ENCODE measurements at places on chromosomes 7 and 10.

GRCh38 chr10:14535457-14536130 is 204.9 kb upstream of the FRMD4A start:
- DNase-seq, result no peak

DNA sequence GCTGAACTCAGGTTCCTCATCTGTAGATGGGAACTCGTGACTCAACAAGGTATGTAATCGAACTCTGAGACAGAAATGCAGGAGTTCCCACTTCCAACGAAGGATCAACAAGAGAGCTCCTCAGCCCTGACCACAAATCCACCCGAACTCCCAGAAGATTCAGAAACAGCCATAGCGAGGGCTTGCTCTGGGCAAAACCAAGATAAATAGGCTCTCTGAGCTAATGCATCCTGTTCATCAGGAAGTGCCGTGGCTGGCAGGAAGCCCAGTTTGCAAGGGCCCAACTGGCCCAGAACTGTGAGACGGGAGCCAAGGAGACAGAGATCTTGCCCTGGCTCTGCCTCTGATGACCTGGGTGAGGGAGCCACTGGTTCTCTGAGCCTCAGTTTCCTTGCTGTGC is 141.7 kb upstream of the PFKP start:
- no peak for DNase-seq

- DNase-seq, result no peak
Observed at GRCh38 chr10:97361537-97361901, 27.0 kb upstream of the FRAT2 start.

- DNase-seq, result no peak
Observed at GRCh38 chr7:29459589-29459988, 104.0 kb upstream of the PRR15 start.

- DNase-seq, result peak; percentile 25
Observed at GRCh38 chr10:92695679-92696605, 6.2 kb downstream of the HHEX start.

DNA sequence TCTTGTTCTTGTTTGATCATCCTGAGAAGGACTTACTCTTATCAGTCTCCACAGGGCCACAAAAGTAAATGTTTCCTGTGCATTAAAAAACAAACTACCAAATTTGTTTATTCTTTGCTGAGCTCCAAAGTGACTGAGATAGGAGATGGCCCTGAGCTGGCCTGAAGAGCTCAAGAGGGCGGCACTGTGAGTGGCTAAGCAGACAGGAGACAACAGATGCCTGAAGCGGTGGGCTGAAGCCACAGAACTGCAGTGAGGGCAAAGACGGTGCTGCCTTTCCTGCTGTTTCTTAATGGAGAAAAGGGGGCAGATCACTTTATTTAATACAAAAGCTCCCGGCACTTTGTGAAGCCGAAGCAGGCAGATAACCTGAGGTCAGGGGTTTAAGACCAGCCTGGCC is 379.6 kb downstream of the ARL4A start:
- no peak for DNase-seq

DNA sequence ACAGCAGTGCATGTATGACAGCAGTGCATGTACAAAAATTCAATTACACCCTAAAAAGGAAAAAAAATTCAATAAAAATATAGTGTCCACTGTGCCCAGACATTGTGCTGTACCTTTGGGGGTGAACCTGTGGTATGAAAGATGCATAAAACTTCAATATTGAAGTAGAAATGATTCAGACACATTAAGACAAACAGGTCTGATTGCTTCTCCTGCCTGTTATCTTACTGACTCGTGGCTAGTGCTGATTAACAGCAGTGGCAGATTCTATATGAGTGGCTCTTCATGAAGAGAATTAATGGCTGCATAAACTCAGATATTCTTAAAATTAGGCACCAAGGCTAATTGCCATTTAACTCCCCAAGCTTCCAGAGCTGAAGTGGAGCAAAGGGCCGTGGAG is 37.9 kb downstream of the GATA3 start:
- DNase-seq, result no peak

DNA sequence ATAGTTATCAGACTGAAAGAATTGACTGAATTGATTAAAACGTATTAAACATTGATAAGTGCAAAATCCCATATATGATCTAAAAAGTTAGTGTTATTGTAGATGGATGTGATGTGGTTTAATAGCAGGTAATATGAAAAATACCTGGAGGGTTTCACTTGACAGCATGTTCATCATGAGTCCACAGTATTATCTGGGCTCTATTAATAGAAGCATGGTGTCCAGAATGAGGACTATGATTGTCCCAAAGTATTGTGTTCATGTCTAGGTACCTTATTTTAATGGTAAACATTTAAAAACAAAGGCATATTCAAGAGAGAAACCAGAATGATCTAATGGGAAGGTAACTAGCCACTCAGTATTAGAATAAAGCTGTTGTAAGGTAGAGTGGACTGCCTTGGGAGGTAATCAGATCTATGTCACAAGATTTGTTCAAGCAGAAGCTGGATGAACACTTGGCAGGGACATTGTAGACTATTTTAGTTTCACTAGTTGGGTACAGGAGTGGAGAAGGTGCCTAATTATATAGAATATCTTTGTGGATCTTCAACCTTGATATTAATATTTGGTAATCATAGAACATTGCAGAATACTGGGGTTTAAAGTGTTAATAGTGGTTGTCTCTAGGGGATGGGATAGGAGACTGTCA is 43.5 kb downstream of the MCU start:
- no peak for DNase-seq

DNA sequence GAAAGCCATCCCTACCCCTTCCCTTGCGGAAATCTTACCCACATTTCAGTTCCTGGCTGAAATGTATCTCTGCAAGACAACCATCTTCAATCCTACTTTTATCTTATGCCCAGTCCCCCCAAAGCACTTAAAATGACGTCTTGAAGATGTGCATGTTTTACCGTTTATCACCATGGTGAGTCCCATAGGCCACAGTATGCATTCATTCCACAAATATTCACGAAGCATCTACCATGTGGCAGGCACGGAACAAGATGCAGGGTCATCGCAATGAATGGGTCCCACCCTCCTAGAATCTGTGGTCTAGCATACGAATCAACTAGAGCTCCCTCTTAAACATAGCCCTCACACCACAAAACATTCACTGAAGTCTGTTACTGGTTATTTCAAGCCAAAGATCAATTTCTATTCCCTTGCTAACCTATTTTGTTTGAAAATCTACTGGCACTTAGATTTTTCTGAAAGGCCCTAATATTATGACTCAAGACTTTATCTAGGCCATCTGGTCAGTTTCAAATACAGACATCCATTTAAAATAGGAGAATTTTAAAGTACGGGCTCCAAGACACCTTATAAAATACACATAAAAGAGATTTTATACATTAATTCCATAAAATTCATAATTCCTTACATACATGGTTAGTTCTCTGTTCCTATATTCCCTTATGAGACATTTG is 99.4 kb downstream of the PARD3 start:
- DNase-seq, result no peak

DNA sequence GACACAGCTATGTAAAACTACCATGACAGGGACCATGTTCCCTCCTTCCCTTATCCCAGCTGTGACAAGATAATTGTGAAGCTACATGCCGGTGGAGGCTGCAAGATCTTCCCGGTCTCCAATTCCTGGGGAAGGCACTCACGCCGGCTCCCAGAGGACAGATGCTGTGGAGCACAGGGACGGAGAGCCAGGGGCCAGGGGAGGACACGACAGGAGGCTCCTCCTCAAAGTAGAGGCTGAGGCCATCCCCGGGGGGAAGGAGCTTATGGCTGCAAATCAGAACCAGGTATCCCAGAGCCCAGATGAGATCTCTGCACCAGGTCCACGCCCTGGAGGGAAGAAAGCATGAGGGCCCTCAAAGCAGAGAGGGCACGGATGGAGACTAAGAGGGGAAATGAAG is 286.2 kb downstream of the TCERG1L start:
- no peak for DNase-seq

DNA sequence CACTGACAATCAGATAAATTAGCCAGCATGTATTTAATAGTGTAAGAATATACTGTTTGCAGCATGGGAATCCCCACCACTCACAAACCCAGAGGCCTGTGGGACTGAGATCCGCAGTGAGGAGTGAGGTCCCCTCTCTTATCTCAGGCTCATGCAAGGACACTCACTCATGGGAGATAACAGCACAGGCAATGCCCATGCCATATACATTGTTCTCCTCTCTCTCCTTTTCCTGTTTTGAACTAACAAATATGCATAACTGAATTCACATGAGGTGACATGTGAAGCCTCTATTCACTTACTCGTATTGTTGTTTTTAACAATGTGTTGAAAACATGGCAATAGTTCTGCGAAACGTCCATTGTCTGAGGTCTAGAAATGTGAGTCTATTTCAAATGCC is 230.5 kb downstream of the ARHGAP21 start:
- DNase-seq, result no peak

DNA sequence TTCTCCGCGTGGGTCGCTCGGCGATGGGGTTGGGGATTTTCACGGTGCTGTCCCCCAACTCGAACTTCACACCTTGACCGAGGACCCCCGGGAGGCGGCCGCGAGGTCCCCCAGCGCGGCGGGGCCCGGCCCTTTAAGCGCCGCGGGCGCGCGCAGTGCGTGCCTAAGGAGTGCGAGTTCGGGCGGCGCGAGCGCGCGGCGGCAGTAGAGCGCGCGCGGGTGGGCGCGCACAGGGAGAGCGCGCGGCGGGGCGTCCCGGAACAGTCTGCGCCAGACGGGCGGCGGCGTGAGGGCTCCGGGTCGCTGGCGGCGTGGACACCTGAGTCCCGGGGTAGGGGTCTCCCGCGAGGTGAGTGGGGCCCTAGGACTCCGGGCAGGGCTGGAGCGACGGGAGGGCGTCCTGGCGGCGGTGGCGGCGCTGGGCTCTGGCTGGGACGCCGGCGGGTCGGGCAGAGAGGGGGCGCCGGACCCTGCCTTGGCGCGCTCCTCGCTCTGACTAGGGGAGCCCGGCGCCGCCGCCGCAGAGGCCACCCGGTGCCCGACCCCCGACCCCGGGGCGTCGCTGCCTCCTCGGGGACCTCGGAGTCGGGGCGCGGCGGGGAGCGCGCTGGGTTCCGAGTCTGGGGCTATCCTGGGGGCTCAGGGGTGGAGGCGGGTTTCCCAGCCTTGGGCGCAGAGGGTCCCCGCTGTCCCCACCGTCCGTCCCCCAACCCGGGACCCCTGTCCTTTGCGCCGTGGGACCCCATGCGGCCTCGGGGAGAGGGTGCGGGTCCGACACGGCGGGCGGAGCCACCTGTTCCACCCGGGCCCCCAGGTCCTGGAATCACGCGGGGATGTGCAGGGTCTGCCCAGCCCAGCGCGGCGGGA is at the start of gene PROSER2:
Gene PROSER2 (plus strand): TSS at position 235 of the 867 bp plus-strand sequence. CDS start 28,722 bp downstream, outside the sequence.
- DNase-seq, result no peak

- DNase-seq, result no peak
Observed at GRCh38 chr10:61541960-61542359, 88.8 kb upstream of the TMEM26 start.

GRCh38 chr7:74284781-74285259 is 4.4 kb upstream of the CLIP2 start:
- no peak for DNase-seq

DNA sequence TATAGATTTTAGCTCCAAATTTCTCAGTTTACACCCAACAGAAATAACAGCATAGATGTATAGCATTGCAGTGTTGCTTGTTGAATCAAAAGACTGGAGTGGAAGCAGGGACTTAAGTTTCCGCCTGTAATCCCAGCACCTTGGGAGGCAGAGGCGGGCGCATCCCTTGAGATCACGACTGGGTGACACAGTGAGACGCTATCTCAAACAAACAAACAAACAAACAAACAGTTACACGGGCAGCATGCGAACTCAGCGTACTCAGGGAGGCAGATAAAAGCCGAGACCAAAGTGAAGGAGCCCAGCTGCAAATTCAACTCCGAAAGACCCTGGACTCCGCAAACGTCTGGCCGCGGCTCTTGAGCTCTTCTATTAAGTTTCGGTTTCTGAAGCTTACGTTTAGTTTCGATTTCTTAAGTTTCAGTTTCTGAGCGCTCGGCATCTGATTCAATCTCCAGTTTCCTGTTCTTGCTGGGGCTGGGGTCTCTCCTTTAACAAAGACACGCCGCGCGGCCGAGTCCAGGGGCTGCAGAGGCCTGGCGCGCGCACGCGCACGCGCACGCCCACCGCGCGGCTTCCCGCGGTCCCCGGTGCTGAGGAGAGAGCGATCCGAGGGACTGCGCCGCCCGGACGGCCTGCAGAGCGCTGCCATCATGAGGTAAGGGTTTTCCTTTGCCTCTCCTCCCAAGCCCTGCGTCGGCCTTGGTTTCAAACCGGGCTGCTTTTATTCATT is at the start of gene IFIT5:
Gene IFIT5 (plus strand): TSS at position 423 of the 733 bp plus-strand sequence. CDS start 231 bp downstream, at position 654.
- DNase-seq, result peak; percentile 52

DNA sequence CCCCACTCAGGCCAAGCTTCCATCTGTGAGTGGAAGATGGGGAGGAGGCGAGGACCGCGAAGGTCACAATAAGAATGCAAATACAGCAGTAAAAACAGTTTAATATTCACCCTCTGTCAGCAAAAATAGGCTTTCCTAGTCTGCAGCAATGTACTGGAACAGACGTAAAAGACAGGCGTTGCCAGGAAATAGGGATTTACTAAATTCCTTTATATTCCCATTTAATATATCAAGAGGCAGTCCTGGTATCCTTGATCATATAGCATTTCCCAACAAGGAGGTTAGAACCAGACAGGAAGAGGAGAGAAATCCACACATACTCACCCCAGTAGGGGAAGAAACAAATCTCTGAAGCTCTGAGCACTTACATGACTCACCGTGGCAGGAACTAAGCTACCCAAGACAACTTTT is 1054.9 kb upstream of the C7orf33 start:
- DNase-seq, result no peak

GRCh38 chr10:43890124-43890523 is 241.4 kb upstream of the ZNF32 start:
- peak; percentile 82 for DNase-seq

DNA sequence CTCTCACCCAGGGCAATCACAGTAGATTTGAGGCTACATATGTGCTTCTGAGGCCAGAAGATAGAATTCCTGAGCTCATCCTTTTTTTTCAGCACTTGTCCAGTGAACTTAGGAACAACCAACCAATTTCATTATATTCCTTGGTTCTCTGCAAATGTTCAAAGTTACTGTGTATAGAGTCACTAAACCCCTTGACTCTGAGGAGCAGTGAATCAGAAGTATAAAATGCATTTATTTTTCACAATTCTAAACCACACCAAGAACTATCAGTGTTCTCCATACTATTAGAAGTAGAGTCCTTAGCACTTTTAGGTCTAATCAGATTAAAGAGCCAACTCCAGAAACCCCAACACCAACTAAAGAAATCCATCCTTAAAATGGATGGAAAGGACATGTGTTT is 19.6 kb upstream of the PAPSS2 start:
- DNase-seq, result no peak

DNA sequence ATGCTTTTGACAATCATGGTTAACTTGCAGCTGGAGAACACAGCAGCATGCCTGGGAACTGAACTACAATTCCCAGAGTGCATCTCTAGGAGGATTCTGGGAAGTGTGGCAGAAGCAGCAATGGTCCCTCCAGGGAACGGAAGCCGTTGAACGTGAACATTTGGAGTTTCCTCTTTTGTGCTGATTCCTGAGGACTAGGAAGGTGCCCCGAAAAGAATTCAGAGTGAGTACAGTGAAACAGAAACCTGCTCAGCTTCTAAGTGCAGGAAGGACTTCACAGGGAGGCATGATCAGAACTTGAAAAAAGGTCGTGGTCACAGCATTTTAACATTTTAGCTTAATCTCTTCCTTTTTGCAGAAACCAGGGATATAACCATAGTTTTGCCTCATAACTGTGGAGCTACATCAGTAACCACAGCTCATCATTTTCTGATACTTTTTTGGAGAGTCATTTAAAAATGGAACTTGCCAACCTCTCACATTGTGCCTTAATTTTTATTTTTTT is at the start of gene NUDT13:
Gene NUDT13 (plus strand): TSS at position 111 of the 505 bp plus-strand sequence. CDS start 3,911 bp downstream, outside the sequence.
- peak; percentile 68 for DNase-seq

Data from HFFc6 (cell line).